ENCODE measurements at places on chromosomes 12 and 14.

- DNase-seq = no peak
Measured at GRCh38 chr12:6185961-6186827, 14.0 kb upstream of the CD9 start.

- DNase-seq = no peak
Measured at GRCh38 chr14:75274050-75274898, 4.4 kb upstream of the FOS start.

GRCh38 chr12:76299536-76300296, 48.5 kb downstream of the BBS10 start:
- no peak for DNase-seq

DNA sequence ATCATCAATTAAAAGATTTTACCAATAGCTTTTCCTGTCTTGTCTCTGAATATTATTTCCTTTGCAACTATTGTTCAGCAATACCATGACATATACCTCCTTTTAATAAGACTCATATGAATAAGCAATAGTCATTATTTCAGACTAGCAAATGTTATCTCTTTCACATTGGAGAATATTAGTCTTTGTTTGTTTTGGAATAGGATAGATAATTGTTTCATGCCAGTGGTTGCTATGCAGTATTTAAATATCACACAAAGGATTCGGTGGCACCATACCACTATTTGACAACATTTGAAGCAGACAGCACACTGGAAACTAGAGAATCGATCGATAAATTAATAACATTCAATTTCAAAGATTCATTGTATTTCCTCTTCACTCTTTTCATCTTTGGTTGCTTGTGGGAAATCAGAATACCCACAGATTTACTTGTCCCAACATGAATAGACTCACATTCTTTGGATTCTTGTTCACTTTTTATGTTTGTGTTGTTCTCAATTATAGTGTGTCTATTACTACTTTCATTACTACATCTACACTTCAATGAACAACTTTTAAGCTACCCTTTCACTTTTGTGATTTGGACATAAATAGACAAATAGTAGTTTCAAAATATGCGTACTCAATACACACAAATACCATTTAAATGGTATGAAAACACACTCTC, 42.7 kb upstream of the TBPL2 start:
- DNase-seq = no peak

- no peak for DNase-seq
Measured at GRCh38 chr12:48069241-48069640, 36.6 kb downstream of the SENP1 start.

GRCh38 chr12:26279091-26279490, 83.7 kb downstream of the SSPN start:
- no peak for DNase-seq

- peak; percentile 52 for DNase-seq
Measured at GRCh38 chr14:102878970-102879460, 43.4 kb upstream of the AMN start.

DNA sequence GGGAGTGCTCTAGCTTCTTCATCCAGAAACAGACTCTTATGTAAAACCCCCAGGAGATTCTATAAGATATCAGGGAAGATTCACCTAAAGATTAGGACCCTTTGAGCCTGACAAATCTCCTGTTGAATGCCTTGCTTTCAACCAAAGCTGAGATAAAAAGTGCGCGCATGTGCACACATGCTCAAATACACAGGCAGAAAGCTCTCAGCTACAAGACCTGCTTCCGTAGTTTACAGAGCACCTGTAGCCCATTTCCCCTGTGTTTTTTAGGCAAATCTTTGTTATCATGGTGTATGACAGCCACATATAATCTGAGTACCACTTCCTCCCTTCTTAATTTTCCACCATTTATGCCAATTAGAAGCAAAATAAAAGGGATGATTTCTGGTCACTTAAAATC, 866.9 kb downstream of the NRXN3 start:
- DNase-seq = no peak

DNA sequence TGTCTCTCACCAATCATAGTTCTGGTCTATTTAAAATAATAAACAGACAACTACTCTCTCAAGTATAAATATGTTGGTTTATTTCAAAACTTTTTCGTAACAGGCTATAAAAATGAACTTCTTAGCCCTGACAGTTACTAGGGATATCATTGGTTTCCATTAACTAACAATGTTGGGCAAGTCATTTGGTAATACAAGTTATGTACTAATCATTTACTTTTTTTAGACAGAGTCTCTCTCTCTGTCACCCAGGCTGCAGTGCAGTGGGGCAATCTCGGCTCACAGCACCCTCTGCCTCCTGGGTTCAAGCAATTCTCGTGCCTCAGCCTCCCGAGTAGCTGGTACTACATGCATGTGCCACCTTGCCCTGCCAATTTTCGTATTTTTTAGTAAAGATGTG, 14.6 kb upstream of the KANSL2 start:
- no peak for DNase-seq

GRCh38 chr12:50961708-50962107, 9.4 kb downstream of the HIGD1C start:
- no peak for DNase-seq

DNA sequence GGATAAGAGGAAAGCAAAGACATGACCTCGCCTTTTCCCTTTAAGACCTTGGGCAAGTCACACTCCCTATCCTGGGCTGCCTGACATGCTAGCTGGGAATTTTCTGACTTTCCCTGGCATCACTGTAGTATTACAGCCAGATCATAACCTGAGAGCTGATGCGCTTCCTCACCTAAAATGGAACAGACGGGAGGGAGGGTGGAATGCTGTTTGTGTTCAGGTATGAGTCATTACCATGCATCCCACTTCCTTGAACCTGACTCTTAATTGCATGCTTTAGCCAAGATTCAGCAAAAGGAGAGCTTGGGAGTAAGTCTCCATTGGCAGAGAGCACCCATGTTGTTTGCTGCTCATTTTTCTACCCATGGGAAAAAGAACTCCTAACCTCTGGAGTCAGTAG, 156.5 kb downstream of the KCNK10 start:
- no peak for DNase-seq

DNA sequence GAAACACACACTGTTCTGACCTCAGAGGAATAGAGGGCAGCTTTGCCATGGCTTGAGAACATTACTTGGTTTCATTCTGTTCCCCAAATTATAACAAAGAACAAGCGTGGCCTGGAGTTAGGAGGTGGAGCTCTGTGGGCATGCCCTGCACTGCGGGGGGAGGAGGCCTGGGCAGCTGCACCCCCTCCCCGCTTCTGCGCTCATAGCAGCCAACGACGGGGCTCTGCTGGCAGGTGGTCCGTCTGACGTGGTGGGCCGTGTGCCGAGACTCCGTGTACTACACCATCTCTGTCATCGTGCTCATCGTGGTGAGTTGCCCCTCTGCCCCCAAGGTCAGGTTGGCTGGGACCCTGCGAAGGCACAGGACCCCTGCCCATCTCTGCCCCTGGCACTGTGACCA, 70.4 kb upstream of the RIN3 start:
- DNase-seq = no peak

GRCh38 chr12:49790741-49791555, 37.3 kb downstream of the NCKAP5L start:
- no peak for DNase-seq

DNA sequence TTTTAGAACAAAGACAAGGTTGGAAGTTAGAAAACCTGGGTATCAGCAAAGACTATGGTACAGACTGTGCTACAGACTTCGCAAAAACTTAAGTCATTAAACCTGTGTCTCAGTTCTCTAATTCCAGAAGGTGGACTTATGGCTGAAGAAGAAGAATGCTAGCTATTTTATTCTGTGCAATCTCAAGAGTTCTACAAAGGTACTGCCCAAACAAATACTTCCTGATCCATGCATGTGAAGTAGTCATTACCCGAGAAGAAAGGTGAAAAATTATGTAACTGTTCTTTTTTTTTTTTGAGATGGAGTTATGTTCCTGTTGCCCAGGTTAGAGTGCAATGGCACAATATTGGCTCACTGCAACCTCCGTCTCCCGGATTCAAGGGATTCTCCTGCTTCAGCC, 45.5 kb upstream of the SLC2A3 start:
- DNase-seq = peak; percentile 45

DNA sequence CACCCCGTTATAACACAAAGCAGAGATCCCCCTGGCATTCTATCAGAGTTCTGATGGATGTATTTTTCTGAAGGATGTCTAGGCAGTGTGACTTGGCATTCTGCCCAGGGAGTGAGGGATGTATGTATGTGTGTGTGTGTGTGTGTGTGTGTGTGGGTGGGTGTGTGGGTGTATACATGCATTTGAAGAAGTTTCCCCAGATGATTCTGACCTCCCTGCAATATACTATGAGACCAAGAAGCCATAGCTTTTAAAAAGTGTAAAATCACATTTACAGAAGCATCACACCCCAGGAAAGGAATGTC, 59.7 kb upstream of the NAP1L1 start:
- no peak for DNase-seq

DNA sequence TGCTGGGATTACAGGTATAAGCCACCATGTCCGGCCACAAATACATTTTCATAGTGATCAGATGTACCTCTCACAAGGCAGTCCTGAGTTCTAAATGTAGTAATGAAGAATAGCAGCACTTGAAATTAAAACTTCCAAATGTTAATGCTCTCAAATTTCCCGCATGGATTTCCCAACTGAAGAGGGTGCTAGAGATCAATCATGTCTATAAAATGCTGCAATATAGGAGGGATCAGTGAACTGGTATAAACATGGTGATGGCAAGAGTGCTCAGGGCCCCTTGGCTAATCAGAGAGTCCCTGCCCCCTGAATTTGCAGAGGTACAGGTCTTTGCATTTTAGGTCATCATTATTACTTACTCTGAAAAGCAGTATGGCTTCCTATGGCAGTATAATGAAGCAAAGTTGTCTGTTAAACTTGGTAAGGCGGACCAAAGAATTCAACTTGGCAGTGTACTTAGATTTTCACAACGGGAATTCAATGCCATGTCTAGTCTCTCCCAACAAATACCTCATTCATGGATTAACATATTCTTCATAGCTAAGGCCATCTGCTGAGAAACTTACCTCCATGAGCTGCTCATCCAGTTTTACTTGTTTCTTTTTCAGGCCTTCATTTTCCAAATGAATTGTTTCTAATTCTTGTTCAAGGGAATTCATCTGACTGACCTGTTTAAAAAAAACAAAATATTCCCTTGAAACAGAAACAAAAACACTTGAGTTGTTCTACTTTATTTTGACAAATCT, 67.0 kb upstream of the SAV1 start:
- peak; percentile 86 for DNase-seq

DNA sequence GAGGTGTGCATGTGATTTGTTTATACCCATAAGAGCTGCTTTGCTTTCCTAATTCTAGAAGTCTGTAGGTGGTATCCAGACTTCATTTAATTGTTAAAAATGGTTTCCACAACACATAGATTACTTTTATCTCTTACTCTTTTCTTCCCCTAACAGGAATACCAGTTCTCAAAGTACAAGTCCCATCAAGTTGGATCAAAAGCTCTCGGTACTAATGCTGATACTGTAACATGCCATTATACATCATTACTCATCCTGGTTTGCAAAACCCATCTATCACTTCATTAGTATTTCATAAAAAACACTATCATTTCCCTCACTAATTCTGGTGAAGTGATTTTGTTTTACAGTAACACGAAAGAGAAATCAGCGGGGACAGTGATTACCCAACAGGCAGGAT, 94.3 kb downstream of the PPP2R5E start:
- no peak for DNase-seq

- no peak for DNase-seq
Measured at GRCh38 chr12:9991876-9992275, 7.0 kb downstream of the CLEC1B start.

- DNase-seq = no peak
Measured at GRCh38 chr12:28172434-28173030, 17.7 kb upstream of the CCDC91 start.

- DNase-seq = no peak
Measured at GRCh38 chr14:34322940-34323418, 139.1 kb downstream of the SPTSSA start.

DNA sequence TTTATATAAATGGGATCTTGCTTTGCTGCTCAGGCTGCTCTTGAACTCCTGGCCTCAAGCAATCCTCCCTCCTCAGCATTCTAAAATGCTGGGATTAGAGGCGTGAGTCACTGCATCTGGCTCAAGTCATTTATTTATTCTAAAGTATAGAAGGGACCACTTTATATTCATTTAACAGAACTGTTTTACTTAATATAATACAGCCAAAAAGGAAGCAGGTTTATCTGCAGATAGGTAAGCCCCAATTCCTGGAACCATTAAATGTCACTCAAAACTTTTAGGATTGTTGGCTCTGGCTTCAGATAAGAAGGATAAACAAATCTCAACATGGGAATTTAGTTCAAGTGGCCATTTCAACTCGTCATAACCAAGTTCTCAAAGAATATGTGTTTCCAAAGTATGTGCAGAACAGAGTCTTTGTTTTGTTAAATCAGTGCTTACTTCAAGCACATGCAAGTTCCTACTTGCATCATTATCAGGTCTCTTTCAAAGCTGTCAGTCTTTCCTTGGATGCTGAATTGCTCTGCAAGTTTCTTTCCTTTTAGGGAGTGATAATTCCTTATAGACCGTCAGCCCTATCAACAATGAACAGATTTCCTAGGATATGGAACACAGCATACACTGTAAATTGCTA, 60.4 kb downstream of the KITLG start:
- DNase-seq = no peak
